Activated CD4-positive, alpha-beta T cell treated with anti-CD3 and anti-CD28 coated beads for 36 hours (primary cell): ENCODE measurements at places on chromosomes 1 and 21.
A peak's percentile ranks its signal among the peaks of the same experiment; 100 is the strongest.

GRCh38 chr21:32309906-32310460, 11.3 kb downstream of the MRAP start:
- H3K27ac ChIP-seq: no peak overlapping the region
- H3K4me3 ChIP-seq: no peak overlapping the region
- peaks cover 38% of the 10 kb centered on the region for H3K36me3 ChIP-seq
- peaks cover 8% of the 10 kb centered on the region for H3K4me1 ChIP-seq
- DNase-seq: no peak

- H3K4me1 ChIP-seq: no peaks in the 10 kb centered on the region
- no peak for DNase-seq
- H3K36me3 ChIP-seq: no peaks in the 10 kb centered on the region
These were observed 6.7 kb downstream of the ERG start for GRCh38 chr21:38491536-38491935.

DNA sequence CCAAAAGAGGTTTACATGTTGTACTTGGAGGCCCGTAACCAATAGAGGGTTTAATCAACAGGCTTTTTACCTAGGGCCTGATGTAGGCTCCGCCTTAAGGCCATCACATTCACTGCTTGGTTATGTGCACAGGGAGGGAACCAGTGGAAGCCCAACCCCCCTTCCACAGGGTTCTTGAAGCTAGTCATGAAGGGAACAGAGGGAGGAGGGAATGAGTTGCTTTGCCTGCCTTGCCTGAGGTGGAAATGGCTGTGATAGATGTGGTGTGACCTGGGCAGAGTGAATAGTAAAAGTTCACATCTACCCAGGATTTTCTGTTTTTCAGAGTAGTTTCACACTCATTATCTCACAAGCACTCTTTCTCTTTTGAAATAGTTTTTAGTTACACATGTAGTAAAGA, 215.1 kb downstream of the ST6GALNAC3 start:
- H3K27me3 ChIP-seq: no peaks in the 10 kb centered on the region
- H3K27ac ChIP-seq: peak overlapping the region; percentile 40
- no peaks in the 10 kb centered on the region for H3K36me3 ChIP-seq
- peak; percentile 54 for DNase-seq
- no peak overlapping the region for H3K4me3 ChIP-seq

DNA sequence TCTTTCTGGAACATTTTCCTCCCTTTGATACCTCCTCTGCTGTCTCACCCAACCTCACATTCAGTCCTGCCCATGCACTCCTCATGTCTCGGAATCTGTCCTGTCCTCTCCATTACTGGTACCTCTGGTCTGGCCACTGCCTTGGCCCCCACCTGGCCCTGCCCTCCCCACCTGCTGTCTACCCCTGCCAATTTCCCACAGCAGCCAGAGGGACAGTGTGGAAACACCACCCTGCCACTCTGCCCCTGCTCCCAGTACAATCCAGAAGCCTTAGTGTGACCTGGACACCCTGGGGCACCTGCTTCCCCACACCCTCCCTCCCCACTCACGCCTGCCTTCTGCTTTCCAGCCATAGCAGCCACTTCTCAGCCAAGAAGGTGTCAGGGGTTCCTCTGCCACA, 534.4 kb downstream of the MATN1 start:
- no peak overlapping the region for H3K27ac ChIP-seq
- peaks cover 13% of the 10 kb centered on the region for H3K27me3 ChIP-seq
- peaks cover 4% of the 10 kb centered on the region for H3K4me1 ChIP-seq

DNA sequence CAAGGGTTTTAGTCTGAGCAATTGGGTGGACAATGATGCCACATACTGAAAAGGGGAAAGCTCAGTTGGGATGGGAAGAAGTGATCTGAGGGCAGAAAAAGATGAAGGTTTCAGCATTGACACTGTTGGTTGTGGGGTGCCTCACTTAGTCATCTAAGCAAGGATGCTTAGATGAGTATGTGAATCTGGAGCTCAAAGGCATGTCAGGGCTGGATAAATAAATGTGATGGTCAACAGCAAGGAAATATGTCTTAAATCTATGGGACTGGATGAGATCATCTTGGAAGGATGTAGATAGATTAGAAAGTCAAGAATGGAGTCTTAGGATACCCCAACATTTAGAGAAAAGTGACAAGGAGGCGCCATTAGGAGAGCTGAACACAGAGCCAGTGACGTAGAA, 114.6 kb downstream of the ZBTB18 start:
- H3K27me3 ChIP-seq: no peaks in the 10 kb centered on the region
- no peaks in the 10 kb centered on the region for H3K4me1 ChIP-seq
- H3K27ac ChIP-seq: no peak overlapping the region
- H3K36me3 ChIP-seq: no peaks in the 10 kb centered on the region

GRCh38 chr1:179995576-179995975, 41.0 kb downstream of the CEP350 start:
- no peak overlapping the region for H3K27ac ChIP-seq
- no peak overlapping the region for H3K4me3 ChIP-seq
- DNase-seq: no peak
- peaks cover 29% of the 10 kb centered on the region for H3K36me3 ChIP-seq
- H3K4me1 ChIP-seq: peaks cover 17% of the 10 kb centered on the region

GRCh38 chr1:179883745-179884138, 1.7 kb downstream of the TOR1AIP1 start:
- H3K27me3 ChIP-seq: no peaks in the 10 kb centered on the region
- H3K4me3 ChIP-seq: peak overlapping the region; percentile 87
- DNase-seq: peak; percentile 82
- H3K4me1 ChIP-seq: peaks cover 57% of the 10 kb centered on the region
- H3K36me3 ChIP-seq: peaks cover 25% of the 10 kb centered on the region

GRCh38 chr1:86774305-86775295, 70.2 kb downstream of the SH3GLB1 start:
- peak overlapping the region; percentile 38 for H3K4me3 ChIP-seq
- H3K27me3 ChIP-seq: no peaks in the 10 kb centered on the region
- H3K4me1 ChIP-seq: peaks cover 26% of the 10 kb centered on the region

- peak overlapping the region; percentile 83 for H3K27ac ChIP-seq
- peak; percentile 67 for DNase-seq
These were observed 10.1 kb upstream of the SESN2 start for GRCh38 chr1:28249013-28249865.

- H3K36me3 ChIP-seq: peaks cover 31% of the 10 kb centered on the region
- H3K27me3 ChIP-seq: no peaks in the 10 kb centered on the region
- no peaks in the 10 kb centered on the region for H3K4me1 ChIP-seq
- no peak within 1 kb of the TSS for H3K27ac ChIP-seq
- no peak for DNase-seq
- no peak within 1 kb of the TSS for H3K4me3 ChIP-seq
These were observed at the start of gene CCDC17 for GRCh38 chr1:45623972-45624371. Gene CCDC17, minus strand, starts transcription at chr1:45624054. Its CDS starts 145 bp downstream, at chr1:45623909.

DNA sequence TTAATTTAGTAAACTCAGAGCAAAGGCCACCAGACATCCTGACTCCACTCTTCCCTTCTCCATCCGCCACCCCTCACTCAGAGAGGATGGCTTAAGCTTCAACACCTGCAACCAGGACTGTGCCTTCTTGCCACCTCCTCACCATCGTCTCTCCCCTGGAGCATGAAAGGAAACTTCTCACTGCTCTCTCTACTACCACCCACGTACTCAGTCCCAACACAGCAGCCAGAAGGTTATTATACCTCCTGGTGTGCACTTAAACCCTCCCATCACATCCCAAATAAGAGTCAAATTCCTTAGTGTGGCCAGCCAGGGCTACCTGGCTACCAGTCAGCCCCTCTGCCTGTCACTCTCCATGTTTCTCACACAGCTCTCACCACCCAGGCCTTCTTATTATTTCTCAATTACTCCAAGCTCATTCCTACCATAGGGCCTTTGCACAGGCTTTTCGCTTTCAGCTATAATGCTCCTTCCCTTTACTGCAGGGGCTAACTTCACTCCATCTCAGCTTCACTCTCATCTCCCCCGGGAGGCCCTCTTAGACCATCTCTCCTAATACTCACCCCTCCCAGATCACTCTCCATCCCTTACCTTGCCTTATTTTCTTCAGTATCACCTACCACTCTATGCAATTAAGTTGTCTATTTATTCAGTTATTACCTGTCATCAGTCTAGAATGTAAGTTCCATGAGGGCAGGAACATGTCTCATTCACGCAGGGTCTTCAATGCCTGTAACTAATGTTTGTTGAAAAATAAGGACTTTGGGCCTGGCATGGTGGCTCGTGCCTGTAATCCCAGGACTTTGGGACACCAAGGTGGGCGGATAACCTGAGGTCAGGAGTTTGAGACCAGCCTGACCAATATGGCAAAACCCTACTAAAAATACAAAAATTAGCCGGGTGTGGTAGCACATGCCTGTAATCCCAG, 137.5 kb downstream of the TOMM20 start:
- H3K4me1 ChIP-seq: peaks cover 60% of the 10 kb centered on the region
- H3K36me3 ChIP-seq: peaks cover 7% of the 10 kb centered on the region
- peak overlapping the region; percentile 76 for H3K27ac ChIP-seq
- H3K4me3 ChIP-seq: no peak overlapping the region

GRCh38 chr1:114088392-114089299, 65.0 kb downstream of the SYT6 start:
- no peaks in the 10 kb centered on the region for H3K36me3 ChIP-seq
- no peak overlapping the region for H3K4me3 ChIP-seq
- DNase-seq: no peak
- no peak overlapping the region for H3K27ac ChIP-seq
- peaks cover 7% of the 10 kb centered on the region for H3K27me3 ChIP-seq
- no peaks in the 10 kb centered on the region for H3K4me1 ChIP-seq

DNA sequence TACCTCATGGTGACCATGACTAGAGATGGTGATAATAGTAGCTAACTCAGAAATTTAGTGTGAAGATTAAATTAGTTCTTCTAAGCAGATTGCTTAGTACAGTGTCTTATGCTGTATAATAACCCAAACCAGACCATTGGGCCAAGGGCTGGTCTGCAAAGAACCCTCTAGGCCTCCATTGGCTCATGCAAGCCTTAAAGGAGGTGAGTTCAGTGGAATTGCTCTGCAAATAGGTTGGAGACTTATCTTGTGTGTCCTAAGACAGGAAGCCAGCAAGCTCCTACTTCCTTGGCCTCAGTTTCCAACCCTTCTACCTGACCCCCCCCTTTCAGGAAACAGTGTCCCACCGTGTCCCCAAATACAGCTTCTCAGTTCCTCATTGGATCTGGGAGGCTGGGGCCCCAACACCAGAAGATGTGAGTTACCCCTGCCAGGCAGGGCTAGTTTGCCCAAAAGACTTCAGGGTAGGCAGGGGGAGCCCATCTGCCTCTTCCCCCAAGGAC, 1.9 kb upstream of the MEF2D start:
- H3K27me3 ChIP-seq: no peaks in the 10 kb centered on the region
- H3K4me1 ChIP-seq: peaks cover 67% of the 10 kb centered on the region
- H3K27ac ChIP-seq: peak overlapping the region; percentile 99
- H3K36me3 ChIP-seq: peaks cover 5% of the 10 kb centered on the region

- DNase-seq: no peak
- peaks cover 20% of the 10 kb centered on the region for H3K36me3 ChIP-seq
- no peak overlapping the region for H3K4me3 ChIP-seq
- H3K4me1 ChIP-seq: no peaks in the 10 kb centered on the region
- no peaks in the 10 kb centered on the region for H3K27me3 ChIP-seq
- H3K27ac ChIP-seq: no peak overlapping the region
These were observed 52.7 kb upstream of the GPR153 start for GRCh38 chr1:6313393-6314200.

- DNase-seq: no peak
- H3K27ac ChIP-seq: no peak overlapping the region
These were observed 317.2 kb upstream of the C1orf87 start for GRCh38 chr1:60390593-60391282.

- H3K36me3 ChIP-seq: peaks cover 45% of the 10 kb centered on the region
- no peaks in the 10 kb centered on the region for H3K27me3 ChIP-seq
- no peak overlapping the region for H3K4me3 ChIP-seq
- no peak overlapping the region for H3K27ac ChIP-seq
These were observed 435 bp downstream of the ILF2 start for GRCh38 chr1:153670257-153670858.

GRCh38 chr1:244431166-244431565, 20.5 kb downstream of the ADSS2 start:
- H3K4me1 ChIP-seq: peaks cover 19% of the 10 kb centered on the region
- peaks cover 38% of the 10 kb centered on the region for H3K36me3 ChIP-seq
- H3K4me3 ChIP-seq: no peak overlapping the region

DNA sequence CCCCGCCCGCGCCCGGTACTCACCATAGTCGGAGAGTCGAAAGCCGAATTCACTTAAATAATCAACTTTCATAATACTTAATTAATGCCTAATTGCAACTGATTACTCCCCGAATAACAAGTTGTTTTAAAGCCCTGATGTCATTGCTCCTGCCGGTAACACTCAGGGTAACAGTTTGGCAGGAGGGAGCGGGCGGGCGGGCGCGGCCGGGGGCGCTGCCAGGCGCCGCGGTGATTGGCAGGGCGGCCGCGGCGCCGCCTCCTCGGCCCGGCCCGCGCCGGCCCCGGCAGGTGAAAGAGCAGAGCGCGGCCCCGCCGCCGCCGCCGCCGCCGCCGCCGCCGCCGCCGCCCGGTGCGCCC, 102.2 kb downstream of the CASZ1 start:
- H3K4me3 ChIP-seq: peak overlapping the region; percentile 70
- DNase-seq: peak; percentile 76
- H3K27me3 ChIP-seq: peaks cover 2% of the 10 kb centered on the region
- H3K36me3 ChIP-seq: no peaks in the 10 kb centered on the region
- H3K27ac ChIP-seq: peak overlapping the region; percentile 60

DNA sequence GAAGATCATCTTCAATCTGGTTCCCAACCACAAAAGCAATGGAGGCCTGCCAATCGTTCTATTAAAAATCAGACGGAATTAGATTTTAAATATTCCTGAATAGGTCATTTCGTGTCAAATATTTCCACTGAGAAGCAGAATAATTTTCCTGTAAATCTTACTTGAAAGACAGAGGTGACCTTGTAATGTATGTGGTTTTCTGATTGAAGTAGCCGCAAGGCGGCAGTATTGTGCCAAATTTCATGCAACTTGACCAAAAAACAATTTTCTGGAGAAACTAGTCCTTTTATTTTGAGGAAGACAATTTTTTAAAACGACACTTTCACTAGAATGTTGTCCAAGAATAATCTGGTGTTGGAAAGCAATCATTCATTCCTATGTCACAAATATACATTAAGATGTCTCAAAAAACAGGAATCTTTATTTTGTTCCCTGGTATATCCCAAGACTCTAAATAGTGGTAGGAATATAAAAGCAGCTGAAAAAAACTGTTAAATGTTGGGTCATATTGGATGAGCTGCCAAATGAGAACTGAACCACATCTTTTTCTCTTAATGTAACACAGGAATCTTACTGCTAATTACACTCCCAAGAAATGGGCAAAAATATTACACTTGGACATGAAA, 33.6 kb downstream of the SPAG17 start:
- H3K27ac ChIP-seq: no peak overlapping the region
- no peaks in the 10 kb centered on the region for H3K4me1 ChIP-seq
- H3K27me3 ChIP-seq: no peaks in the 10 kb centered on the region
- DNase-seq: peak; percentile 68

GRCh38 chr21:46557919-46558392, 46.9 kb downstream of the S100B start:
- H3K27ac ChIP-seq: no peak overlapping the region
- no peak overlapping the region for H3K4me3 ChIP-seq
- H3K27me3 ChIP-seq: no peaks in the 10 kb centered on the region
- peaks cover 74% of the 10 kb centered on the region for H3K4me1 ChIP-seq

- H3K36me3 ChIP-seq: no peaks in the 10 kb centered on the region
- no peak overlapping the region for H3K4me3 ChIP-seq
- H3K4me1 ChIP-seq: peaks cover 24% of the 10 kb centered on the region
- no peak for DNase-seq
- H3K27me3 ChIP-seq: no peaks in the 10 kb centered on the region
These were observed 5.9 kb downstream of the ITLN1 start for GRCh38 chr1:160879056-160879455.
